CD8-positive, alpha-beta memory T cell (primary cell): ENCODE measurements at places on chromosomes 3 and 15. TPM values are rescaled to one million over a fixed set of nuclear protein-coding genes. Genes with fewer than 3 reads are reported as not detected.

GRCh38 chr15:79523266-79523665 lies 91.1 kb downstream of the MINAR1 start:
- no peaks in the 10 kb centered on the region for H3K27me3 ChIP-seq
- no peaks in the 10 kb centered on the region for H3K36me3 ChIP-seq
- H3K4me1 ChIP-seq, result no peaks in the 10 kb centered on the region

DNA sequence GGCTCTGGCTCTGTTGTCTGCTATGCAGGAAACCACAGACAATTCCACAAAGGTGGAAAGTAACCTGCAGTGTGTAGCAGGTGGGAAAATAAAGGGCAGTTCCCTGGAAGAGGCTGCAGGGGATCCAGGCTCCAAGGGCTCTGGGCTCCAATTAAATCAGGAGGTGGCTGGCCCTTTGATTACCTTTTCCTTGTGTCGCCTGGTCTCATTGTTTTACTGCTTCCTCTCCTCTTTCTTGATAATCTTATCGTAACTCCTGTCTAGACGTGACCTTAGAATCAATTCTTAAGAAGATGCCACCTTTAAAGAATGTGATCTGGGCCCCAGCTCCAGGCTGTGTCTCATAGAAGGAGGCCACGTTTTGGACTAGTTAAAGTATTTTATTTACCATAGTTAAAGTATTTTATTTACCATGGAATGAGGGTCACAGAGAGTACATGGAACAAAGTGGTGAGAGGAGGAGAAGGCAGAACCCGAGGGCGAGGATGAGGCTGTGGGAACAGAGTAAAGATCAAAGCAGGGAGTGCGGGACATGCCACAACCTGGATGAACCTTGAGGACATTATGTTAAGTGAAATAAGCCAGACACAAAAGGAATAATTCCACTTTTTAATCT lies 237.5 kb upstream of the STT3B start:
- no peak overlapping the region for H3K27ac ChIP-seq
- DNase-seq, result no peak
- no peaks in the 10 kb centered on the region for H3K36me3 ChIP-seq
- no peaks in the 10 kb centered on the region for H3K27me3 ChIP-seq

GPR156 gene
- not detected for total RNA-seq

GRCh38 chr3:126971891-126972351 lies 11.0 kb upstream of the PLXNA1 start:
- H3K27ac ChIP-seq, result no peak overlapping the region
- H3K4me3 ChIP-seq, result no peak overlapping the region
- no peaks in the 10 kb centered on the region for H3K4me1 ChIP-seq
